ENCODE measurements at places on chromosomes 6 and 20.

GRCh38 chr20:4159765-4160490, 144.6 kb upstream of the RNF24 start:
- no peak for DNase-seq

- DNase-seq: no peak
These were observed 2.8 kb downstream of the HECA start for GRCh38 chr6:139137706-139138105.

- no peak for DNase-seq
These were observed 40.0 kb downstream of the SNHG17 start for GRCh38 chr20:38395165-38395564.

- no peak for DNase-seq
These were observed 24.5 kb downstream of the PLEKHG1 start for GRCh38 chr6:150624191-150624590.

GRCh38 chr6:115358616-115359015, 702.1 kb downstream of the FRK start:
- no peak for DNase-seq

DNA sequence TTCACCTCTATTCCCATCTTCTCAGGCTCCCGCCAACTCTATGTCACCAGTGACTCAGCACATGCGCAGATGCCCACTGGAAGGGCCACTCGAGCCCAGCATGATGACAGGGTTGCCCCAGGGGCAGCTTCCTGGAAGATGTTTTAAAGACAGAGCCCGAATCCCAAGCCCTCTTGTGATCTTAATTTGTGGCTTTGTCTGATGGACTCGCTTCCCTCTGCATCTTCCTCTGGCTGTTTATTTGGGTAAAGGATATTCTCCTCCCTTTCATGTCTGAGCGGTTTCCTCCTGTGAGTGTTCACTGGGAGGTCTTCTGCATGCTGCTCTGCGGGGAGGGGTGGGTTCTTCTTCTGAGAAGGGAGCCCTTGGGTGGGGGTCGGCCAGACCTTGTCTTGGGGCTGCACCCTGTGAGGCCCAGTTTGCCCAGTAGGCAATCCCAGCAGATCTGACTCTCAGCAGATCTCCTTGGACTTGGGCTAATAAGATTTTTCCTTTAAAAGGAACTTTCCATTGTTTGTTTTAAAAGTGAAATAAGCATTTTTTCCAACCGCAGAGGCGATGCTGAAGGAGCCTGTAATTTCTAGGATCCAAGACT, 401.0 kb downstream of the CDC5L start:
- DNase-seq: no peak

DNA sequence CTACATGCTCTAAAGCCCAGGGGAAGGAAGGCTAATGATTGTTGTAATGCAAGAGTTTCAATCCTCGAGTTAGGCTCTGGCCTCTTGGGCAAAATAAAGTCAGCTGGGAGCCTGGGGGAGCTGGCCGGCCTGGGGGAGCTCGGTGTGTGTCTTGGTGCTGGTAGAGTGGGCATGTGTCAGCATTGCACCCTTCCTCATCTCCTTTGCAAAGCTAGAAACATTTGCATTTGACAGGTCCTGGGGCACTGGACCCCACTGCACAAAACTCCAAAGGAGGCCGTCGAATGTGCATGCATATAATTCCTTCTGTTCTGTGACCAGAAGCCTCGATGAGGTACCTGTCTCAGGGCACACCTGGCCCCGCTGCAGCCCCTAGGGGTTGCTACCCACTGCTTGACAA, 74.6 kb upstream of the SLC22A23 start:
- no peak for DNase-seq

DNA sequence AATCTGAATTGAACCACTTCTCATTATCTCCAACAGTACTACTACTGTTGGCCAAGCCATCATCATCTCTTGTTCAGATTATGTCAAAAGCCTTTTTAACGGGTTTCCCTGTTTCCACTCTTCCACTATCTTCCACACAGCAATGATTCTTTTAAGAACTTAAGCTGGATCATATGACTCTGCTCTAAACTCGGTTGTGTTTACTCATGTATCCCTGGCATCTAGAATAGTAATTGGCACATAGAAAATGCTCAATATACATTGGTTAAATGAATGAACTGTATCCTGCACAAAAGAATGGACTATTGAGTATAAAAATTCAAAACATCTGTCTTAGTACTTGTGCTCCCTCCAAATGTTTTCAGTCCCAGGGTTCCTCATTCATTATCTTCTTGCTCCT, 2.8 kb upstream of the COX7A2 start:
- DNase-seq: no peak

DNA sequence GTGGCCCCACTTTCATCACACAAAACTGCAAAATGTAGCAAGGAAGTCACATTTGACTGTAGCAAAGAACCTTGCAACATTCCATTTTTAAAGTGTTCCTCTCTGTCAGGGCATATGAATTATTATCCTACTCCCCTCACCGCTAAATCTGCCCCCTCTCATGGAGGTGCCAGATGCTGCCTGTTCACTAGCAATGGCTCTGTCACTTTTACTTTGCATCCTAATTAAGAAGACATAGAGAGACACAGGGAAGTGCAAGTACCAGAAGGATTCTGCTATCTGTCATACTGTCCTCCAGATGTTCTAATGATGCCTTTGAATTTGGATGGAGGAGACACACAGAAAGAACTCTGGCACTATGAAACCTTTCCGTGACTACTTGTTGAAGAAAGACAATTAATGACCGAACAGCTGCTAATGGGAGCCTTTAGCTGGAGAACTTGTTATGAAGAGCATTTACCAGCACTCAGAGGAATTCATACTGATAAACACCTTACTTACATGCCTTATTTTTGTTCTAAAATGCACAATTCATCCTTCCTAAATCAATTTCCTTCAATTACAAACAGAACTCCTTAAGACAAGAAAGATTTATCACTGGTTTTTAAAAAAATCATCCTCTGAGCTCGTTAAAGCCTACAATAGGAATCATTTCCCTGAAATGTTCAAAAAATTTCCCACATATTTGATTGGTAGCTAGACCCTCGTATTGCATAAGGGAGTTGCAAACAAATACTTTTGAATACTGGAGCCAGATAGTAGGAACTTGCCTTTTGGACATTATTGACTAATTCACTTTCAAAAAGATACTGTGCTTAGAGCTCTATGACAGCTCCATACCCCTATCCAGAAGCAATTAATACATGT, 292.6 kb downstream of the UBE3D start:
- no peak for DNase-seq

DNA sequence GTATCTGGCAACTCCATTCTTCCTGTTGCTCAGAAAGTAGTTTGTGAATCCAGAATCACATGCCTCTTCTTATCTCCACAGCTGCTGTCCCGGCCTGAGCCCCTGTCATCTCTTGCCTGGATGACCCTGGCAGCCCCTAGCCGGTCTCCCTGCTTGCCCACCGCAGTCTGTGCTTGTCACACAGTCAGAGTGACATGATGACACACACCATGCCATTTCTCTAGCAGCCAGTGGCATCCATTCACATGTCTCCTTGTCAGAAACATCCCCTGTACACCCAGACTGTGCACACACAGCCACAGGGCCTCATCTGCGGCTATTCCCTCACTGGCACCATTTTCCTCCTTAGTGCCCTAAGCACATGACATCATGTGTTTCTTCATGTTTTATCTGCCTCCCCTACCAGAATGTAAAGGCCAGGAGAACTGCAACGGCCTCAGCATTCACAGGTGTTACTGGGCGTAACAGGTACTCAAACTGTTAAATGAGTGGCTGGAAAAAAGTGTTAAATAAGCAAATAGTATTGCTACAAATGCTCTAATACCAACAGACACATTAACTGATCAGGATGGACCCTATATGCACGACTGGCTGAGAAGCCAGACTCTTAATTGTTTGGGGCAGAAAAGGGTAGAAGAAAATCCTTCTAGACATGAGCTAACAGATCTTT, 9.6 kb downstream of the ABHD12 start:
- no peak for DNase-seq

- DNase-seq: no peak
These were observed 40.7 kb downstream of the MAP3K5 start for GRCh38 chr6:136751522-136751956.

DNA sequence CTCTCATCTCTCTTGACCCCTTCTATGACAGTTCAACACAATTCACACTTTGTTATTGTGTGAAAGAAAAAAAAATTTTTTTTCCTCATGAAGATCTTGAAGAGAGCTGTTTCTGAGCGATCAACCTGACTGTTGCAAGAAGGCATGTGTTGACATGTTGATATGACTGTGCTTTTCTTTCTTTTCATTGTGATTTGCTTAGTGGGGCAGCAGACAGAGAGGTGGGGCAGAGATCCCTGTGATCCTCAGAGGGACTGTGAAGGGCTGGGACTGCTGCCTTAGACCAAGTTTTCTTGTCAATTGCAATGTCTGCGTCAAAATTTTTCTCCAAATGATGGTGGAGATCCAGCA, 70.8 kb upstream of the IYD start:
- no peak for DNase-seq

DNA sequence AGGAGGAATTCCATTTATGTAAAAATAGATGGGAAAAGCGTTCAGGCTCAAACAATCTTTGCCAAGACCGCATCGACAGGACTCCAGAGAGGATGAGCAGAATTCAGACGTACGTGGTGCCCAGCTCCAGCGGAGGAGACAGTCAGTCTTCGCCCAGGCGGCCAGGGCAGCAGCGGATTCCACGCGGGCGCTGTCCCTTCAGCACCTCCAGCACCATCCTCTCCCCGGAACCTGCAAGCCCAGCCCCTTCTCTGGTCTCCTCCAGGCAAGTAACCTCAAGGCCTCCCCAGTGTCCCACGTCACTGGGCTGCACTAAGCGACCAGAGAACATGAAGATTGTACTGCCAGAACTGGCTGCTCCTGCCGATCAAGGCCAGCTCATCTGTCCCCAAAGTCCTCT, 2.8 kb upstream of the KCNQ2 start:
- no peak for DNase-seq

GRCh38 chr20:51985013-51985415, 182.7 kb upstream of the SALL4 start:
- DNase-seq: no peak

DNA sequence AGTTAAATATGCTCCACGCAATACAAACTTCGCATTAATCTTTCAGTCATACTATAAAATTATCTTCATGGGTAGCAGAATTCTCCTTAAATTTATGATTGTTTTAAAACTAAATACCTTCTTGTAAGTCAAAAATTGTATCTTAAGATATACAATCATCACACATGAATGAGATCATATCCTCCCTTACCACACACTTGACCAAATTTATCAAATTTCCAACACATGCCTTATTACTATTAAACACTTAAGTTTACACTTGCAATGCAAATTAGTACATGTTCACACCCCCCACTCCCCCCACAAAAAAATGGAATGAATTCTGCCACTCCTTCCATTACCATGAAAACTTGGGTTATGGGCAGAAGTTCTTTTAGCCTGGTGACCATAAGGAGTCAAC, 13.8 kb downstream of the RANBP9 start:
- DNase-seq: no peak

- DNase-seq: no peak
These were observed 34.1 kb downstream of the SESN1 start for GRCh38 chr6:109060571-109060970.

GRCh38 chr20:30376767-30377658, 880.5 kb upstream of the DEFB115 start:
- DNase-seq: peak; percentile 57

DNA sequence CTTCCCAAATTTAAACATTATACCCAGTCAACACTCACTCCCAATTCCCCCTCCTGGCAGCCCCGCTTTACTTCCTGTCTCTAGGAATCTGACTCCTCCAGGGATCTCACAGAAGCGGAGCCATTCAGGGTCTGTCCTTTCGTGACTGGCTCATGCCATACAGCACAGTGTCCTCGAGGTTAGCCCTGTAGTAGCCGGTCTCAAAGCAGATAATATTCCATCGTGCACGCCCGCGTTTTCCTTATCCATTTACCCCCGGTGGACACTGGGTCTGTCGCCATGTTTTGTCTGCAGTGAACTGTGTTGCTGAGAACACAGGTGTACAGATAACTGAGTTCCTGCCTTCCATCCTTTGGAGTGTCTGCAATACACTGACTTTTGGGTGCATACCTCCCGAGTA, 95.3 kb downstream of the TTLL2 start:
- DNase-seq: no peak

DNA sequence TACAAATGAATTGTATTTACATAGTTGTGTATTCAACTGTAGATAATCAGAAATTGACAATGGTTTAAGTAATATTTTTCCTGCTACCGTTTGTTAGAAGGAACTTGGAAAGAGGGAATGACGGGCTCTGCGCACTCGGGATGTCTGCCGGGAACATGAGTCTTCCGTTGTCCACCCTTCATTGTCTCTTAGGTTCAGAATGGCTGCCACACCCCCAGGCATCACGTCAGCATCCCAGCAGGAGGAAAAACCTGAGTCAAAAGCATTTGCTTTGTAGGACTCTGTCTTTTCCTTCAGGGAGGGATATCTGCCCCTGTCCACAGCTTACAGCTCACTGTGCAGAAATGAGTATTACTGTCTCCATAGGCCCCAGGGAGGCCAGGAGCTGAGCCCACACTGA, 331.2 kb downstream of the THBS2 start:
- no peak for DNase-seq

DNA sequence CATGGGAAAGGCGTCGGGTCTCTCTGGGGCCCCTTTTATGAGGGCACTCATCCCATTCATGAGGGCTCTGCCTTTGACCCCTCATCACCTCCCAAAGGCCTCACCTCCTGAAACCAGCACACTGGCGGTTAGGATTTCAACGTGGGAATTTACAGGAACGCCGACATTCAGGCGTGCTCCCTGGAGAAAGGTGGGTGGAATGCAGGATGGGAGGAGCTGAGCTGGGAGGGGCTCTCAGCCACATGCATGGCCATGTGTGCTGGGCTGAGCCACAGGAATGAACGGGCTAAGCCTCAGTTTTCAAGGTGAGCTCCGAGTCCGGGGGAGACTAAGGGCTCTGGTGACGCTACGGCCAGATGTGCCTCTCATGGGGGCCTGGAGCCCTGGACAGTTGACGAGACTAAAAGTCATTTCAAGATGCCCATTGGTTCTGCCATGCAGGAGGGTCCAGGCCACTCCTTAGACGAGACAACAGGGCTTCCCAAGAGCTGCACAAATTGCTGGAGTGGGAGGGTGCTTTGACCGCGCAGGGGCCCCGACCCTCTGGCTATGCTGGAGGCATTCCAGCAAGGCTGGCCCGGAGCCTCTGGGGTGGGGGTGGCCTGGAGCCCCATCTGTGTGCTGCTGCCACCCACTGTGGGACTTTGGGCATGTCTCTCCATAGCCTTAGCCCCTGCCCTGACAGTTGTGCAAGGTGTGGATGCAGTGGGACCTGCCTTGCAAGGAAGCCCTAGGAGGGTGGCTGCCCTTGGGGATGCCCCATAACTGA, 3.8 kb upstream of the ARFGAP1 start:
- DNase-seq: no peak

DNA sequence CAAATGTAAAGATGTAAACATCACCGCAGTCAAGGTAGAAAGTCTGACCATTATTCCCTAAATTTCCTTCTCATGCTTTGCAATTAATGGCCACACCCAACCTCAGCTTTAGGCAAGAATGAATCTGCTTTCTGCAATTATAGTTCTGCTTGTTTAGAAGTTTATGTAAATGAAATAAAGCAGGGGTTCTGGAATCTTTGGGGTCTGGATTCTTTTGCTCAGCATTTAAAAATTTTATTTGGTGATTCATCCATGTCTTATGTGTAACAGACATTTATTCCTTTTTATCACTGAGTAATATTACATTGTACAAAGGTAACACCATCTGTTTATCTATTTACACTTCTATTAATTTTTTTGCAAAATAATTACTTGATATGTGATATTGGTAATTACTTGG, 613.6 kb downstream of the UTRN start:
- no peak for DNase-seq

GRCh38 chr6:42751055-42751454, 5.2 kb upstream of the TBCC start:
- DNase-seq: no peak
